ENCODE measurements at places on chromosomes 7 and 10. TPM values are rescaled to one million over a fixed set of nuclear protein-coding genes. Genes with fewer than 3 reads are reported as not detected.

Gene NYAP1
- total RNA-seq = 2.7 TPM

Gene PTPRN2
- 1.3 TPM for total RNA-seq

Gene DPYSL4
- total RNA-seq = 12.0 TPM

Gene CPA2
- total RNA-seq = not detected

Gene WEE2
- not detected for total RNA-seq

Gene SLC39A12
- not detected for total RNA-seq

Gene MYOZ1
- not detected for total RNA-seq

All from thoracic aorta endothelial cell (primary cell).